Caki2 (cell line): ENCODE measurements at places on chromosomes 6 and 20.

- no peak for DNase-seq
These were observed 244.1 kb upstream of the QKI start for GRCh38 chr6:163170294-163170883.

DNA sequence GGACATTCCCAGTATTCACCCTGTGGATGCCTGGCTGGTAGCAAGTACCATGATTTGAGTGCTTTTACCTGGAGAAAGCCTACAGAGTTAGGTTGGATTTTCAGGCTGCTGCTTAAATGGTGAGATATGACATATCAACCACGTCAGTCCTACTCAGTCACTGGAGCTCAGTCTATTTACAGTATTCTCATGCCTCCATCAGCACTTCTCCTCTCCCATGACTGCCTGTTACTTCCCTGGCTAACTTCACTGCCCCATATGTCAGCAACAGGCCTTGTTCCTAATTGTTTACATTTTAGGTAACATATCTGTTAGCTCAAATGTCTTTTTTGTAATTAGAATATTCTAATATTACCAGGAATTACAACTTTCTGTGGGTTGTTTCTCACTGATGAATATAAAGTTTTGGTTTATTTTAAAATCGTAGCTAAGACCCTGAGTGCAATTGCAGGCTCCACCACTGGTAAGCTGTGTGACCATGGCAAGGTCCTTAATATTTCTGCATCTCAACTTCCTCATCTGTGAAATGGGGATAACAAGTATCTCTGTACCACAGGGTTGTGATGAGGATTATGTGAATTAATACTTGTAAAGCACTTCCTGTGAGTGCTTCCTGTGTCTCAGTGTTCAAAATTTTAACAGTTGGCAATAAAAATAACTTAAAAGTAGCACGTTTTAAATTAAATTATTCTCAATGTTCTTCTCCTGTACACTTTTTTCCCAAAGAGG, 54.3 kb downstream of the RNF144B start:
- DNase-seq: no peak

DNA sequence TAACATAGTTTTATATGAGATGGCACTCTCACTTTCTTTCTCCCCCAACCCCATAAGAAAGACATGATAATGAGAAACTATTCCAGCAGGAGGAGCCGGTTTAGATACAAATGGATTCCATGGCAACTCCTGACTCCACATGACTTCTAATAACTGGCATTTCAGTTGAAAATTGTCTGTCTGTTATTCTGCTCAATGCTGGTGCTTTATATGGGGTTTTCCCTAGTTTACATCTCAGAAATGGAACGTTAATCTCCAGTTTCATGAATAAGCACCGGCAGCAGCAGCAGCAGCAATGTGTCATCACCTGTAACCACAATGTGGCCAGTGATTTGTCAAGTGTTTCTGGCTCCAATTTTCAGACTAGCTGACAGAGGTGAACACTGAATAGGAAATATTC, 8.0 kb upstream of the SIM1 start:
- peak; percentile 89 for DNase-seq

DNA sequence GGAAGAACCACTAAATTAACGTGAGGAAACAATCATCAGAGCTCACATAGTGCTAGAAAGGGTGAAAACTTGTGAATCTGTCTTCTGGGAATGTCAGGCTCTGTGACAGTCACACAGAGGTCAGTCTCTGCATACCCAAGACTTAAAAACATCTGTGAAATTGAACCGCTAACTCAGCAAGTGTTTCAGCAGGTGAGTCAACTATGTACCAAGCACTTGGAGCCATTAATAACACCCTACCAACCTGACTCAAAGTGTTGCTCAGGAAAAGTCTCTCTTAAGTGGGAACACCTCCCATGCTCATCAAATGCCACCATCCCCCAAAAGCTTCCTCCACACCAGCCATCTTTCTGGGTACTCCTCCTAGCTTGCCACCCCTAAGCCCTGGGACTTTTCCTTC, 92.3 kb upstream of the CARMIL1 start:
- DNase-seq: no peak

DNA sequence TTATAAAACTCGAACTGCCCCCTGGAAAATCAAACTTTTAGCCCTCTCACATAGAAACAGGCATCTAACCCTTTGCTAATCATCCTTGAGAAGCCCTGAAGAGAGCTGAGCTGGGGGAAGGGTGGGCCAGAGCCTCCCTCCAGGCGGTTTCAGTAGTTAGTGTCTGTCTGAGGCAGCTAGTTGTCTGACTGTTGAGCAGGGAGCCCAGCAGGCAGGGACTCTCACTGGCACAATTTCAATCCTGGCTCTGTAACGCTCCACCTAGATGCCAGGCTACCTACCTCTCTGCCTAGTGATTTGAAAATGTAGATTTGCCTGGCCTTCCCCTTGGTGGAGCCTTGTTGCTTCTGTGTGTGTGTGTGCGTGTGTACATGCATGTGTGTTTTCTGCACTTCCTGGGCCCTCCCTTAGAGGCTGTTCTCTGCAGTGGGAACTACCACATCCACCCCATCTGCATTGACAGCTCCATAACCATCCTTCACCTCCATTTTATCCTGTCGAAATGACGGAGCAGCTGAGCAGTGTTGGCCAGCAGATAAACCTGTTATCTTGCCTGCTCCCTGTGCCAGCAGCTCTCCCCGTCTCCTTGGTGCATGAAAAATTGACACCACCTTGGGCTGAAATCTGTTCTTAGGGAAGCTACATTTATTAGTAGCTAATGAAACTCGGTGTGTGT, 69.6 kb upstream of the VSTM2L start:
- no peak for DNase-seq

DNA sequence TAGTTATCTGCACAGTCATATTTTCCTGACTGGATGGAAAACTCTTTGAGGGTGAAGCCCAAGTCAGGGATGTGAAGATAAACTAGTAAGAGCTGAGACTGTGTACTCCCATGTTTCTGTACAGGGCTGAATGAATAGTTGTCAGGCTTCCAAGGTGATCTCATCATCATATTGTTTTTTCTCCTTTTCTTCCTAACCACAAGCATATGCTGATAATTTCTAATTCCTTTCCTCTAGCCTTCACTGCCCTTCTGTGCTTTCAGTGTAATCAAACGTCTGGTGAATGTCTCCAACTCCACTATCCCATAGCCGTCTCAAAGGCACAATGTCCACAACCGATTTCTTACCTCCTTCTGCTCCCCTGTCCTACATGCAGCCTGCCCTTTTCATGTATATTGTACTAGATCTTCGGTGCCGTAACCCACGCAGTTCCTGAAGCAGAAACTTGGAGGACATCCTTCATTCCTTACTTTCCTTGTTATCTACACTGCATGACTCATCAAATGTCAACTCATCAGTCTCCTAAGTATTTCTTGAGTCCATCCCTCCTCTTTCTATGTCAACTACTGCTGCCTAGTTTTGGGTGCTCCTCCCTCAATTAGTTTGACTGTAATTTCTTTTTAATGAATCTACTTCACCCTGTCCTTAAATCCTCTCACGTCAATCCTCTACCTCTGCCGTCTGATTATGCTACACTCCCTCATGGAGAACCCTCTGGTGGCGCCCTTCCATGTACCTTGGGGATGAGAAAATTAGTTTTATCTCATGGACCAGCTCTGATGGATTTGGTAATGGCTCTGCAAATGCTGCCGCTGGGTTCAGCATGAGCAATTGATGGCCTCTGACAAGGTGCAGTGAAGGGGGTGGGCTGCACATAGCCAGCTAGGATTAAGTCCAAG, 21.9 kb downstream of the NCOA7 start:
- DNase-seq: peak; percentile 91

DNA sequence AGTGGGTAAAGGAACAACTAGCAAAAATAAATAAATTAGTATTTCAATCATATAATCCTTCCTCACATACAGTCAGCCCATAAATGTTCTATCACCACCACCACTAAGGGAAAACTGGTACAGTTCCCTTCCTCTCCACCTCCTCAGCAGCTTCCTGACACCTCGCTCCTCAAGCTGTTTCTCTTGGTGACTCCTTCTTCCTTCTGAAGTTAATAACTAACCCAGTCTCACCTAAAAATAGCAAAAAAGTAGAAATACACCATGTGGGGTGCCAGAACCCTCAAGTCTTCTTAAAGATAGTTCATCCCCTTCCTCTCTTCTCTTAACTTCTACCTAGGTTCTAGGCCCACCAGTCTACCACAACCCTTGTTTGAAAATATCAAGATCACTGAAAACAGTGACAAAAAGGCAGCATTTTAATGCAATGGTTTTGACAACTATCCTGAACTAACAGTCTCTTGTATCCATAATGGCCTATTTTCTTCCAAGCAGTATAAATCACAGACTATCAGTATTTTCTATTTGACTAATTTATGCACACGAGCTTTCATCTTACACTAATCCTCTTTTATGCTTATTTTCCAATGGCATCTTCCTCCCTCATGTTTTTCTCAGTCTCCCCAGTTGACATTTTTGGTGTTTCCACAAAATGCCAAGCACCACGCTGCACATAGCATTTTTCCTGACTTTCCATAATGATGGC, 85.5 kb downstream of the KHDC1L start:
- no peak for DNase-seq

DNA sequence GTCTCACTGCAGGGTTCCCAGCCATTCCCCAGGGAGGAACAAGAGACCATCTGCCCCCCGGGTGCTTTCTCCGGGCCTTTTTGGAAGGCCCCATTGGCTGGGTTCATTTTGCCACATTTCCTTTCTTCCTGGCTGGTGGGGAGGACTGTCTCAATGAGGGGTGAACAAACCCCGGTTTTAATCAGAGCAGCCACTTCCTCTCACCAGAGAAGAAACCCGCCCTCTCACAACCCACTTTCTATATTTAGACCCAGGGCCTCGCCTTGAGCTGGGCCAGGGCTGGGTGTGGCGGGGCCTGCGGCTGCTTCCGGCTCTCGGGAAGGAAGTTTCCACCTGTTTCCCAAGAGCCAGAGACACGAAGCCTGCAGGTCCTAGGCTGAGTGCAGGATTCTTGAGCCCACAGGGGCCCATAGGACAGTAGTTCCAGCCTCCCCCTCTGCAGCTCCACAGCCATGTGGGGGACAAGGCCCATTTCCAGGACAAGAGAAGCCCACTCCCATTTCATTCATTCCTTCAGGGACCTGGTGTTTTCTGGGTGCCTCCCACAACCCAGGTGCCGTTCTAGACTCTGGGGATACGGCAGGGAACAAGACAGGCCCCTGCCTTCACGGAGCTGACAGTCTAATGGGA, 41.8 kb downstream of the RBM38 start:
- no peak for DNase-seq

- DNase-seq: no peak
These were observed 31.2 kb upstream of the HBS1L start for GRCh38 chr6:135085700-135086413.

- no peak for DNase-seq
These were observed 94.8 kb downstream of the GRM1 start for GRCh38 chr6:146123616-146124015.

GRCh38 chr6:29834564-29835436, 7.2 kb downstream of the HLA-G start:
- DNase-seq: peak; percentile 30

- DNase-seq: no peak
These were observed 3.5 kb upstream of the SLCO4A1 start for GRCh38 chr20:62638679-62639406.

- no peak for DNase-seq
These were observed 49.5 kb downstream of the DOK5 start for GRCh38 chr20:54524849-54525248.

- DNase-seq: no peak
These were observed 183.2 kb downstream of the SIM1 start for GRCh38 chr6:100281471-100281901.

DNA sequence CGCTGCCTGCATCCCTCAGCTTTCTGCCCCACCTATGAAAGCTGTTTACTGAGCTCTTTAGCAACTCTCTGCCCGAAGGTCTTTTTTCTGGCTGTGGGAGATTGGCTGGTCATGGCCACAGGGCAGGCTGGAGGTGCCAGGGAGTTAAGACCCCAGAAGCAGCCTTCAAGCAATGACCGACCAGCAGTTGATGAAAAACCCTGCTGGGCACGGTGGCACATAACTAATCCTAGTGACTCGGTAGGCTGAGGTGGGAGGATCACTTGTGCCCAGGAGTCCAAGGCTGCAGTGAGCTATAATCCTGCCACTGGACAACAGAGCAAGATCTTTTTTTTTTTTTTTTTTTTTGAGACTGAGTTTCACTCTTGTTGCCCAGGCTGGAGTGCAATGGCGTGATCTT, 20.4 kb upstream of the ITPR3 start:
- no peak for DNase-seq

DNA sequence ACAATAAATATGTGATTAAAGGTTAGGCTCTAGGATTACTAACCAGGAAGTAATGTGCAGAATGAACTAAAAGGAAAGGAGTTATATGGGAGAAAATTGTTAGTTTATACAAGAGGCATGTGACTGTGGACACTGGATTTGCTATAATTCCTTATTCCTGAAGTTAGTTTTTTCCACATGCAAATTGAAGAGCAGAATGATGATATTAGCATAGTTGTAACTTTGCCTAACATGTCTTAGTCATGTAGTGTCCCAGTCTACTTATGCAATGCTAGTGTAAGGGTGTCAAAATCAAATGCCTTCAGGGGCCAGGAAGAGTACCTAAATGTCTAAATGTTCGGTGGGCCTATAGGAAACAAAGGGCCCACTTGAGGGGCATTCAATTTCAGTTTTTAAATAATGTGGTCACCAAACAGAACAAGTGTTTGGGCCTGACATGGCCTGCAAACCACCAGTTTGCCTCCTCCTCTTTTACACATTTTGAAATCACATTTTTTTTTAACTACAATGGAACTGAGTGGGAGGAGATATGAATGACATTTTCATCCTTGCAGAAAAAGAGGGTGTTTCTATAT, 28.0 kb upstream of the CEP85L start:
- DNase-seq: no peak

DNA sequence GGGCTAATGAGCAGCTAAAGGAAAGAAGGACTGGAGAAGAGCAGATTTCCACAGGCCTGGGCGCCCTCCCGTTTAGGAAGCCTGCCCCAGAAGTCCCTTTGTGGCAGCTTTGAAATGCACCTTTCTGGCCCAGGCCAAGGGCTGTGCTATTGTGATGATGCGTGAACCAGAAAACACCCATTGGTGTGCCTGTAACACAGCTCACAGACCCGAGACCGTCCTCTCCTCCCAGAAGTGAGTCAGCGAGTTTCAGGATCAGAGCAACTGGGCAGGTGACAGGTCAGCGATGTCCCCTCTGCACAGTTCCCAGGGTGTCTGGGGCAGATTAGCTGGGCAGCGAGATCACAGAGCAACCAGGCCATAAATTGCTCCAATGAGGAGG, 71.9 kb upstream of the SULF2 start:
- peak; percentile 87 for DNase-seq

GRCh38 chr6:101803136-101803535, 409.6 kb downstream of the GRIK2 start:
- no peak for DNase-seq

DNA sequence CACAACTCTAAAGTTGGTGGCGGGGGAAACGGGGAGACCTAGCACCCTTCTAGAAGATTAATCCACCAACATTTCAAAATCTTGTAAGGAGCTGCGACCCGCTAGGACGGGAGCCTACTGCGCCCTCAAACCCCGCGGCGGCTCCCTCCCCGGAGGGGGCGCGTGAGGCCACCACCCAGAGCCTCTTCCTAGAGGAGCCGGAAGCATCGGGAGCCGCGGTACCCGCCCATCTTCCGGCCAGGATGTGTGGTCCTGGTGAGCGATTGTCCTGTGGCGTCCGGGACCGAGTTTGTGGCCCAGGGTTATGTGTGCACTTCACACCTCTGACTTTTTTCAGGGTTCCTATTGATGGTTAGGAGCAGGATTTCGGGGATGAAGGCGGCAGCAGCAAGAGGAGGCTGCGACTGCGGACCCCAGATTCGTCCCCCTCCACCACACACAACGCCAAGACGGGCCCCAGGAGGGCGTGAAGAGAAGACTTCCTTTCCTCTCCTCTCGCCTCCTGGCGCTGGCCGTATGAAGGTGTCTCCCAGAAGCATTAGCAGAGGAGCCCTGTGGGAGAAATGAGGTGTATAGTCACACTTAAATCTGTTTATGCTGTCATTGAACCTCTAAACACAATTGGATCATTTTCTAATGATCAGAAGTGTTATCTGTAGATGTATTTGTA, 10.7 kb downstream of the ZNF165 start:
- DNase-seq: no peak
